ENCODE measurements at places on chromosomes 16 and 17.
A peak's percentile ranks its signal among the peaks of the same experiment; 100 is the strongest.

DNA sequence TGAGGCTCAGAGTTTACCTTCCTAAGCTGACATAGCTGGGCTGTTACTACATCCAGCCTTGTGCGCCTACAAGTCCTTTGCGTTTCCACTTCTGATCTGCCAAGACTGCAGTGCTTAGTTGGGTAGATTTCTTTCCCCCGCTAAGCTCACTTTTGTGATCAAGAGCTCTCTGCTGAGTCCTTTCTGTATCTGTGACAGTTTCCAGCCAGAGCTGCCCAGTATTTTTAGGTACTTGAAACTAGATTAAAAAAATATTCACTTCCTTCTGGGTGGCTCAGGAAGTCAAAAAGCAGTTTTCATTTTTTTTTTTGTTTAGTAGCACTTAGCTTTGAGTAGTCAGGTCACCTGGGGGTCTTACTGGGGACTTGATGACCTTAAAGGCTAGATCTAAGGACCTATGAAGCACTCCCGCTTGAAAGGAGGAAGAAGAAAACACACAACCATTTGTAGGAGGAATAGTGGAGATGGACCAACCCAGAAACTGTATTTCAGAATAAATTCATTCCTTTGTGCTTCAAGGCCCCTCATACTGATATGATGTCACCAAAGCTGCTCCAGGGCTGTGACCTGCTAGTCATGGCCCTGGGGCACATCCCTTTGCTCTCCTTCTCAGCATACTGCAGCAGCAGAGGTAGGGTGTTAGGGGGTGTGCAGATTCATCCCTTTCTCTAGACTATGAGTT, 75.6 kb upstream of the HNF1B start:
- DNase-seq: no peak

GRCh38 chr17:45200701-45201100, 21.0 kb upstream of the FMNL1 start:
- peak; percentile 99 for DNase-seq

DNA sequence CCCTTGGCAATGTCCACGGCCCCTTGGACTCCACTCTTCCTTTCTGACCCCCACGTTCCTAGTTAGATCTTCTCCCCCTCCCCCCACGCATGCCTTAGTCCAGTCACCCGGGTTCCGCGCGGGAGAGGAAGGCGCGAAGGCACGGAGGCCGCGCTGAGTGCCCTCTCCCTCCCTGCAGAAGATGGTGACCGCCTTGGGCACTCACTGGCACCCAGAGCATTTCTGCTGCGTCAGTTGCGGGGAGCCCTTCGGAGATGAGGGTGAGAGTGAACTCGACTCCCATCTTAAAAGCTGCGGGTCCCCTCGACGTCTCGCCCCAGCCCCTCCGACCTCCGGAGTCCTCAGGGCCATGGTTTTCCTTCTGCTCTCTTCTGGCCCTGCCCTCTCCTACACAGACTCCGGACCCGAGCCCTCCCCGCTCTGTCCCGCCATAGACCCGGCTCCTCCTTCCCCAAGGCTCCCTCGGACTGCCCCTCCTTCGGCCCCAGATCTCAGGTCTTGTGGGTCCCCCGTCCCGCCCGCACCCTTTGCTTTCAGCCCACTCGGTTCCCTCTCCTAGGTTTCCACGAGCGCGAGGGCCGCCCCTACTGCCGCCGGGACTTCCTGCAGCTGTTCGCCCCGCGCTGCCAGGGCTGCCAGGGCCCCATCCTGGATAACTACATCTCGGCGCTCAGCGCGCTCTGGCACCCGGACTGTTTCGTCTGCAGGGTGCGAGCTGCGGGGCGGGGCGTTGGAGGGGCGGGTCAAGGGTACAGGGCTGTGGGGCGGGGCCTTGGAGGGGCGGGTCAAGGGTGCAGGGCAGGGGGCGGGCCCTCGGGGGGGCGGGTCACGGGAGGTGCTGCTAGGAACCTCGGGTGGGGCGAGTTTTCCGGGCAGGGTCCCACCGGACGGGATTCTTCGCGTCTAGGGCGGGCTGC, 4.6 kb downstream of the TGFB1I1 start:
- DNase-seq: peak; percentile 80

- DNase-seq: no peak
These were observed 16.7 kb downstream of the CCR7 start for GRCh38 chr17:40548491-40548981.

GRCh38 chr17:51103050-51103449, 17.6 kb downstream of the SPAG9 start:
- DNase-seq: no peak

DNA sequence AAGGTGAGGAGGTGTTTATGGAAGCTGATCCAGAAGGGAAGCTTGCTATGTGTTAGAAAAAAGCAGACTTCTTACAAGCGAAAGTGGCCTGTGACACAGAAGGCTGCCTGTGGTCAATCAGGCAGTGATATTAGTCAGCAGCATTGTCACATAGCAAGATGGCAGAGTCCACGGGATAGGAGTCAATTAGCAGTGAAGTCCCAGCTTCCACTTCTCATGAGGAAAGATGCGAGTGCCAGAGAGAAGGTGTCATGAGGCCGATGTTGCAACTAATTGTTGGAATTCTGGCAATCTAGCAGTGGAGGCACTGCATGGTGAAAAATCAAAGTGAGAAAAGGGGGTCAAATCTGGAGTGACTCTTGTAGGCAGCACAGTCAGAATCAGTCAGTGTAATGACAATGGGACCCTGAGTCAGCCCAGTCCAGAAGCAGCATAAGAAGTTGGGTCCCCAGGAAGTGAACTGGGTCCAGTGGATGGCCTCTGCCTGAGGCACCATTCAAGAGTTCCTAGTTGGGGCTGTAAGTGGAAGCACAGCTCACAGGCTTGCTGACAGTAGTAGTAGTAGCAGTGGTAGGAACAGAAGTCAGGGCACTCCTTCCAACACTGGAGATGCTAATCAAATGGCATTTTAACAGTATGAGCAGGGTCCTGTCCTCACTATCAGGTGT, 85.1 kb downstream of the TNFRSF13B start:
- no peak for DNase-seq

- no peak for DNase-seq
These were observed 2.4 kb upstream of the VAC14 start for GRCh38 chr16:70803319-70803718.

- peak; percentile 27 for DNase-seq
These were observed 802 bp downstream of the CYLD start for GRCh38 chr16:50742576-50743200.

DNA sequence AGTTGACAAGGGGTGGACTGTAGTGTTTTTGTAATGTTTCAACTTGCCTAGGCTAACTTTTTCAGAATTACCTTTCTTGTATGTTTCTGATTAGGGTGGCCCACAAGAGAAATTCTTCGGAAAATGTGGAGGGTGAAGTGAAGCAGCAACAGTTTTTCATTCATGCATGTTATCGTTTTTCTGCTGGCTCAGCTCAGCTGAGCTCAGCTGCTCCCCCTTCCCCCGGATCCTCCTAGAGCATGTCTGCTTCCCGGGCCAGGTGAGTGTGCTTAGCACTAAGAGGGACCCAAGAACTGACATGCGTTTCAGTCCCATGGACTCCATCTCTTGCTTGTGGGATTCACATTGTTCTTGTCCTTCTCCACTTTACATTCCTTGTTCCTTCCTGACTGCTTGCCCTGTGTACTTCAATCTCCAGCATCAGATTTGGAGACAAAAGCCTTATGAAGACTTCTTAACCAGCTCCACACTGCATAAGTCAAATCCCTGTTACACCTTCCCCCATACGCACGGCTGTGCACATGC, 33.6 kb downstream of the SCPEP1 start:
- DNase-seq: no peak

GRCh38 chr16:74075393-74075792, 221.2 kb upstream of the PSMD7 start:
- no peak for DNase-seq

DNA sequence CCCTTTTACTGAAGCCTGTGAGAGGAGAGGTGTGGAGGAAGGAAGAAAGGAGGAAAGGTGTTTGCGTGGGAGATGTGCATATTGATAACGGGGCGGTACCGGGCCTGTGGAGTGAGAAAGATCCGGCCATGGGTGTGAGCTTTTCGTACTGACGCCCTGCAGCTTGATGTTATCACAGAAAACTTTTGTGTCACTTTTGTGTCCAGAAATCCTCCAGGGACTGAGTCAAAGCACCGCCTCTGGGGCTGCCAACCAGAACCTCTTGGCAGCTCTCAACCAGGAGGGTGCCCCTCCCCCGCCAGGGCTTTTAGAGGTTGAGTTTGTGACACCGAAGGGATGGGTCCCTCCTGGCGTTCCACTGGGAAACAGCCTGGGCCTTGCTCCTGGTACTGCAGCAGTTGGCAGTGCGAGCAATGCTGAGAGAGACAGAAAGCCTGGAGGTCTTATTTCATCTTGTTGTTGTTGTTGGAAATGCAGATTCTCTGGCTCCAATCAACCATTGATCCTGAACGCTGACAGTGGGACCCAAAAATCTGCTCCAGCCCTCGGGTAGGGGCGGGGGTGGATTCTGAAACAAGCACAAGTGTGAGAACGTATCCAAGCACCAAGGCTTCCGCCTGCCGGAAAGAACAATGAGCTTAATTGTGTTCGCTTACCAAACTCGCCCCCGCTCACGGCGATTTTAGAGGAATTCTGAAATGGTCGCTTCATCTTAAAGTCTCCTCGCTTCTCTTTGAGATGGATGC, 65.0 kb downstream of the CRISPLD2 start:
- no peak for DNase-seq

- DNase-seq: no peak
These were observed 33.6 kb upstream of the CCR7 start for GRCh38 chr17:40598619-40599467.

GRCh38 chr17:48769009-48769675, 40.6 kb upstream of the HOXB13 start:
- DNase-seq: peak; percentile 10

DNA sequence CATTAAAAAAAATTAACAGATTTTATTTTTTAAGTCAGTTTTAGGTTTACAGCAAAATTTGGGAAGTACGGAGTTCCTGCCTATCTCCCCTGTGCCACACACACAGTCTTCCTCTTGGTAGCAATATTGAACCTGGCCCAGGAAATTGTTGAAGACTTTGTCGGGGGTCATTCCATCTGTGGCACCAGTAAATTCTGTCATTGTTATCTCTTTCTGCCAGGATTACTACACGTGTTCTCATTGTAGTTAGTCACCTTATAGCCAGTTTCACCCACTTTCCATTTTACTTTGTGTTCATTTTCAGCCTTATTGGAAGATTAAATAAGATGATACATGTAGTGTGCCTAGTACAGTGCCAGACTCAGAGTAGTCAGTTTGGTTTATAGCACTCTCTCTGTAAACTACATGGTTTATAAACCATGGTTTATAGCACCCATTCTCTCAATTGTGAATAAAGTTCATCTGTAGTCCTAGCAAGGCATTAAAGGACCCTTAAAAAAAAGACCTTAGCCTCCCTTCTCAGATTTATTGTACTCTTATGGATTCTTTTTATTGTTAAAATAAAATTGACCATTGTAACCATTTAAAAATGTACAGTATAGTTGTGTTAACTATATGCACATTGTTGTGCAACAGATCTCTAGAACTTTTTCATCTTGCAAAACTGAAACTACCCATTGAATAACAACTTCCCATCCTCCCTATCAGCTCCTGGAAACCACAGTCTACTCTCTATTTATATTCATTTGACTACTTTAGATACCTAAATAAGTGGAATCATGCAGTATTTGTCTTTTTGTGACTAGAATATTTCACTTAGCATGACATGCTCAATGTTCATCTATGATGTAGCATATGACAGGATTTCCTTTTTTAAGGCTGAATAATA, 36.1 kb downstream of the NLK start:
- DNase-seq: peak; percentile 37

DNA sequence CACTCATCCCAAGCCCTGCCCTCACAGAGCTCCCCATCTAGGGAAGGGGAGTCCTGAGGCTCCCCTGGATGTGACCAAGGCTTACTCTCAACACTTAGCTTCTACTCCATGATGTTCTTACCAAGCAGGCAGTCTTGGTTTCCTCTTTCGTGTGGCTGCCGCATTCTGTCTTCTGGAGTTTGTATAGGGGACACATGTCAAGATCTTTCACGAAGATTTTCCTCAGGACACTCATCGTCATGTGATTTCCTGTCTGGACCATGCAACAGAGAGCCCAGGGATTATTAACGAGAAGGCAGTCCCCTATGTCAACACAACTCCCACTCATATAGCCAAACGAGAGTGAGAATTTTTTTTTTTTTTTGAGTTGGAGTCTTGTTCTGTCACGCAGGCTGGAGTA, 10.4 kb downstream of the PRSS54 start:
- DNase-seq: no peak

GRCh38 chr17:40705584-40705983, 2.0 kb upstream of the KRT24 start:
- DNase-seq: no peak

- no peak for DNase-seq
These were observed 78.0 kb upstream of the GAS7 start for GRCh38 chr17:10276436-10276835.

DNA sequence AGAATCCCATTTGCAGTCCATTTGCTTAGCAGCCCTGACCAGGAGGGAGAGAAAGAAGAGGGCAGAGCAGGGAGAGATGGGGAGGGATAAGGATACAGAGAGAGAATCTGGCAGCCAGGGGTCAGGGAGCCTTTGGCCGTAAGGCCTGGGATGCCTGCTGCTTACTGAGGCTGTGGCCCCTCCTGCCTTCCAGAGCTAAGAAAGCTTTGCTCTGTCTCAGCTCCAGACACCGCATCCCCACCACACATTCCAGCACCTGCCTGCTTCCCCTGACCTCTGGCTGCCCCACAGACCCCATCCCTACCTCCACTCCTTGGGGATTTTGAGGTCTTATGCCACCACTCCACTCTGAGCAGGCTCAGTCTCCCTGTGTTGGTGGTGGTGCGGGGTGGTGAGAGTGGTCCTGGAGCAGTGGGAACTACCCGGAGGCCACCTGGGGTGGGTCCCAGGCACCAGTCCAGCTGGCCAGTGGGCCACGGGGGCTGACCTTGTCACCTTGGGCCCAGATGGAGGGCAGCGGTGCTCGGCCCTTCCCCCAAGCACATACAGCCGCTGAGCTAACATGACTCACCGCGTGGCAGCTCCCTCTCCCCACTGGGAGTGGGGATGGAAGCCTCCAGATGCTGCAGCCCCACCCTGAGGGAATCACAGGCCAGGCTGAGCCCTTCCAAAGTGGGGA, 58.3 kb downstream of the RAI1 start:
- DNase-seq: no peak

DNA sequence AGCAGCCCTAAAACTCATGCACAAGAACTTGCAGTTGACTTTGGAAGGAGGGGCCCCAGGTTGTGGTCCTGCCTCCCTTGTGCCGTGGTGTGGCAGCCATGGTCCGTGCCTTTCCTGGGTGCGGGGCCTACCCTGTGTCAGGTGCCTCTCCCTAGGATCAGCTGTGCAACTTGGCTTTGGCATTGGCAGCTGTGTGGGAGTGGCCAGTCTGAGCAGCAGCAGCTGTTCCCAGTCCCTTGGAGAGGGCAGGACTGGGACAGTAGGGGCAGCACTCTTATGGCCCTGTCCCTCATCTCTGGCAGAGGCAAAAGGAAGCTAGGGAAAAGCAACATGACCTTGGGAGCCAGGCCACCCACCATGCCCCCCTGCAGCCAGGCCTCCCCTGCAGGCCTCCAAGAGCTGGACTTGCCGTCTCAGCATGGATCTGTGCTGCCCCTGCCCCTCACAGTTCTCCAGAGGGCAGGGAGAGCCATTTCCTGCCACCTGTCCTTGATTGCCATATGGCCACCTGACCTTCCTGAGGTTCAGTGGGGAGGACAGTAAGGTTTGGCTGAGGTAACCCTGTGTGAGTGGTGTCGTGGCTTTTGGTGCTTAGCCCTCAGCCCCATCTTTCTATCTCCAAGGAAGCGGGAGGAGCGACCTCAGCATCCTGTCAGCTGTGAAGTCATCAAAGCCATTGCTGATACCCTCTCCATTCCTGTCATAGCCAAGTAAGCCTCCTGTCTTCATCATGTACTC, 15.5 kb upstream of the NFATC3 start:
- no peak for DNase-seq

Data from AML-193 (cell line).